HS-27A (cell line): ENCODE measurements at places on chromosomes 6 and 20.

GRCh38 chr20:23536328-23536974 lies 31.8 kb downstream of the CST9L start:
- DNase-seq: no peak

GRCh38 chr6:105321728-105322127 lies 81.2 kb downstream of the PREP start:
- no peak for DNase-seq

DNA sequence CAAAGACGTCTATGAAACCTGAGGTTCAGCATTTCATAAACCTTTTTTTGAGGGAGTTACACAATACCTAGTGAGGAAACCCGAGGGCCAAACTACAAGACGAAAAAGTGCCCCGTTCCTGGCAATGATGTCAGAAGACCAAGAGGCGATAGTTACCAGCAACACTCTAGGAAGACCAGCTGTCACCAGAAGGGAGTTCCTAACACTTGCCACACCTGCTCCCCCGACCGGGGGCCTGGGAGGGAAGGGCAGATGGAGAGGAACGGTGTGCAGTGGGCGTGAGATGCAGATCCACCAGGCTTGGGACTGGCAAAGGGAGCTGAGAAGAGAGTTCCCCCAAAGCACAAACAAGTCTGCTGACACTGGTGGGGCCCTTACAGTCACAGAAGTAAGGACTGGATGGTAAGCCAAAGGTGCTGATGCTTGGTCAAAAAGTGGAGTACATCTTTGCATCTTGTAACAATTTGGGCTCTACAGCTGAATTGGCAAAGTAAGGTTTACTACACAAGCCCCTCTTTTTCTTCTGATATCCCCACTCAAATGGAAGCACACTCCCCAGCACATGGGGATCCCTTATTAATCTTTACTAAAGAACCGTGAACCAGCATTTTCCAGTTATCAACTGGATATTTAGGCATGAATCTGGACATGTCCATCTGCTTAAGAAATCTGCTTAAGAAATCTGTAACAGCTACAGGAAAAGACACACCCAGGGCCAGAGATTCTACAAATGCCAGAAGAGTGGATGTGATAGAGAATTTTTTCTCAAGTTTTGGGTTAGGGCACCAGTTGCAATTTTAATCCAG lies 38.5 kb downstream of the PANK2 start:
- DNase-seq: no peak

DNA sequence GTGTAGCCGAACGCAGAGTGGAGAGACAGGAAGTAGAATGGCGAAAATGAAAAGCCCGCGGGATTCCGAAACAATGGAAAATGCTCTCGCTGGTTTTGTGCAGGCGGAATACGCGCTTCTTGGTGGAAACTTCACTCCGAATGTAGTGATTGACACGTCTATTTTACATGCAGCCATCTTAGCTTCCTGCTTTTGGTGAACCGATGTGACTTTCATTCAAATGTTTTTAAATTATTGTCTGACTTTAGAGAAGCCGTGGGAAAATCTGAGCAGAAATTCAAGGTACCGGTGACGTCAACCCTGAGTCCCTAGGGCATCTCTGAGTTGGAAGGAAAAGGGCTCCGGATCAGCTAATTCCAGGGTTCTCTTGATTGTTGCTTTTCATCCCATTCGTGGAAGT lies 11.4 kb downstream of the GPX5 start:
- no peak for DNase-seq

GRCh38 chr6:163019926-163020325 lies 292.2 kb downstream of the PACRG start:
- DNase-seq: no peak

GRCh38 chr6:18985996-18986395 lies 598.8 kb downstream of the RNF144B start:
- DNase-seq: no peak

GRCh38 chr6:160273196-160273595 lies 14.6 kb upstream of the SLC22A2 start:
- DNase-seq: no peak

DNA sequence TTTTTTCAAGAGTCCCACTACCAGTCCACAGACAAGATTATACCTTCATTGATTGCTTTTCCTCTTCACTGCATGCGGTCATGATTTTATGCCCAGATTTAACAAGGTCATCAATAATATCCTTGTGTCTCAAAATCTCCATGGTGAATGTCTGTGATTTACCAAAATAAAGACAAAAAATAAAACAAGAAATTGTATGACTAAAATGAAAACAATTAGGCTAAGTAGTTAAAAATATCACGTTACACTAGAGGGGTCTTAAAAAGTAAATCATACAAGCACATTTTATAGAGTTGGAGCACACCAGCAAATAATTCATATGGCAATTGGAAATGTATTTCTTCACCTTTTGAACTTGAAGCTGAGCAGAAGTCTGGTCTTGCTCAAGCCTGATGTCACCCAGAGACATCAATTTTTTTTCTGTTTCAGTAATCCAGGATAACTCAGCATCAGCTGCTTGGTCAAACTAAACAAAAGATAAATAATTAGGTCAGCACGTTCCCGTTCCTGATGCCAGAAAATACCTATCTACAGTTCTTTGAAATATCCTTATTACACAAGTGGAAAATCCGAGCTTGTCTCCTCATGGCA lies 125.4 kb downstream of the DST start:
- DNase-seq: no peak

GRCh38 chr20:36861875-36862801 lies 13.8 kb upstream of the TLDC2 start:
- peak; percentile 86 for DNase-seq

DNA sequence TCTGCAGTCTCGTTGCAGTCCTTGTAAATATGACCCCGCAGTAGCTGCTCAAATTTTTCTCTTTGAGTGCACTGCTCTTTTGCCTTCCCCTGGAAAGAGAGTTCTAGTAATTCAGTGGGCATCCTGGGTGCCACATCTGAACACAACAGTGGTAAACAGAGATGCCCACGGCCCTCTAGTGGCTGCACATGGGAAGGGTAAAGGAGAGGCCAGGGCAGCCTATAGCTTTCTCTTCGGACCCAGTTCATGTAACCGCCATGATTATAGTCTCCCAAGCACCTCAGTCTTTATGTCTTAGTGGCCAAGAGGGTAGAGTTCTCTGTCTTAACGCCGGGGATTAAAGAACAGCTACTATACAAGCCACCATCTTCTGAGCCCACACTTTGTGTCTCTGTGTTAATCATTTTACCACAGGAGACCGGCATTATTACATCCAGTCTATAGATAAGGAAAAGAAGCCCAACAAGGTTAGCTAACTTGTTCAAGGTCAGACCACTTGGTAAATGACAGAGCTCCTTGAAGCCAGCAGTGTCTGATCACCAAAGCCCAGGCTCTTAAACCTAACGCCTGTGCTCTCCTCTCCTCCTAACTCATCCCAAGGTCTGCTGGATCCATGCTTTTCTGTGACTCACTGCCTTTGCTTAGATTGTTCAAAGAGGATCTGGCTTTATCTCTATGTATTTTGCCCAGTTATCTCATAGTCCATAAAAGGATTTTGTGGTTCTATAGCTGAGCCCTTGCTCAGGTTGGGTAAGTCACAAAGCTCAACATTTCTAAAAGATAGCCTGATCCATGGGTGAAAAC lies 81.8 kb downstream of the ISM1 start:
- DNase-seq: peak; percentile 5

DNA sequence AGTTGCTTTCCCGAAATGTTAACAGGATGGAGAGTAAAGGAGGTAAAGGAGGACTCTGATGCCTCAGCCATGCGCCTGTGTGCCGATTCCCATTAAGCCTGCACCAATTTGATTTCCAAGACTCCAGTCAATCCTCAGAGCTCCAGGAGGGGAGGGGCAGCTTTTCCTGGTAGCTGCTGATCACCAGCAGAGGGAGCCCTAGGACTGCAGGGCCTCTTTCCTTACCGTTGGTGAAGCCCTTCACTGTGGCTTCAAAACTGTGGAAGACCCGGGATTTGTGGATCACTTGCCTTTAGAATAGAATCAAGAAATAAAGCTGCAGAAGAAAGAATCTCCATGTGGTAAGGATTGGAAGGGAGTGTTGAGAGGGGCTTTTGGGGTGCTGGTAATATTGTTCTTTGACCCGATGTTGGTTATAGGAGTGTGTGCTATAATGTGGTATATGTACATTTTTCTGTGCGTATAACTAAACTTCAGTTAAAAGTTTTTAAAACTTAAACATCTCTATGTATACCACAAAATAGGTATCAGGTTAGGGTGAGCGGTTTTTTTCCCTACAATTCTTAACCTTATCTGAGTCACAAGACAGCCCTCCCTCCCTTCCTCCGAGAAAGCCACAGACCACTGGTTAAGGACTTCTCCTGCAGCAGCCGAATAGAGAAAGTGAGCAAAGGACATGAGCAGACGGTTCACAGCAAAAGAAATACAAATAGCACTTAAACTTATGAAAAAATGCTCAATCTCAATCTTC lies 6.9 kb upstream of the OSER1 start:
- DNase-seq: no peak

DNA sequence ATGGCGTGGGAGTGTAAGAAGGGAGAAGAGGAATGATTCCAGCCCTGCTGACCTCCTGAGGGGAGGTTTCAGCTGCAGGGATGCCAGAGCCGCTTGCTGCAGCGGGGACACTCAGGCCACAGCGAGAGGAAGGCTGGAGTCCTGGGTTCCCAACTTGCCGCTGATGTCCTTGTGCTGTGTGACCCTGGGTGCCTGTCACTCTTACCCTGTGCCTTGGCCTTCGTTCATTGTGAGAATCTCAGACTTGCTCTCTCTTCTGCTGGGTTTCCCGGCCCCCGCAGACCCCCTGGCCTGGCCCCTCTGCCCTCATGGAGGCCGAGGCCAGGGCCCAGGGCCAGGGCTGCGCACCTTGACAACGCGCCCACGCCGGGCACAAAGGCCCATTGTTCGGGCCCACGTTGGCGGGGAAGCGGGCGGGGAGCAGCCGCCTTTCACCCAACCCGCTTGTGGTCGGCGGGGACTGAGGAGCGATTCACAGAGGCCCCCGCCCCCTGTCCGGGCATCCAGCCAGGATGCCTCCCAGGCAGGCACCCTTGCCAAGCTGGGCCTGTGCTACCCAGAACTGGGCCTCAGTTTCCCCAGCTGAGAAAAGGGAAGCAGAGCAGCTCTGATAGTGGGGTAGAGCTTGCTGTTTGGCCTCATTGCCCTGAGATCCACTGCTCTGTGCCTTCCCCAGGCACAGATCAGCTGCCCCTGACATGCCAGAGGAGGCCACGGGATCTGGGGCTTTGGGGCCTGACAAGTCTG lies 52.4 kb downstream of the CEBPB start:
- DNase-seq: no peak

GRCh38 chr6:17562636-17563035 lies 37.5 kb upstream of the FAM8A1 start:
- DNase-seq: no peak

GRCh38 chr20:42319252-42320013 lies 701.3 kb upstream of the CHD6 start:
- no peak for DNase-seq

GRCh38 chr6:108592371-108593337 lies 31.9 kb downstream of the FOXO3 start:
- peak; percentile 35 for DNase-seq

- no peak for DNase-seq
Observed at GRCh38 chr6:106508834-106509233, 120.5 kb downstream of the RTN4IP1 start.

DNA sequence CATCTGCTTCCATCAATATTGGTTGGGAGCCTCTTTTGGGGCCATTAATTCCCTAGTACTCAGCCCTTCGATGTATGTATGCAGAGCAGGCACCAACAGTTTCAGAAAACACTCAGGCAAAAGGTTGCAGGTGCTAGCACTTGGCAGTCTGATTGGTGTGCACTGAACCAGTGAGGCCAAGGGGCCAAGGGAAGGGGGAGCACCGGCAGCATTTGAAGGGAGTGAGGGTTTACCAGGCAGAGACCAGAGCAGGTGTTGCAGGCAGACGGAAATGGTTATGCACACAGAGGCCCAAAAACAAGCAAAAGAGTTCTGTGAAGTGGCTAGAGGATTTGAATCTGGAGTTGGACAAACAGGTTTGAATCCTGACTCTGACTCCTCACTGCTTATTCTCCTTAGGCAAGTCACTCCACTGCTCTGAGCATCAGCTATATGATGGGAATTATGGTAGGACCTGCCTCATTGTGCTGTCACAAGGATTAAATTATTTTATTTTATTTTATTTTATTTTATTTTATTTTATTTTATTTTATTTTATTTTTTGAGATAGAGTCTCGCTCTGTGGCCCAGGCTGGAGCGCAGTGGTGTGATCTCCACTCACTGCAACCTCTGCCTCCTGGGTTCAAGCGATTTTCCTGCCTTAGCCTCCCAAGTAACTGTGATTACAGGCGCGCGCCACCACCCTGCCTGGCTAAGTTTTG lies 58.1 kb upstream of the SHLD1 start:
- no peak for DNase-seq

DNA sequence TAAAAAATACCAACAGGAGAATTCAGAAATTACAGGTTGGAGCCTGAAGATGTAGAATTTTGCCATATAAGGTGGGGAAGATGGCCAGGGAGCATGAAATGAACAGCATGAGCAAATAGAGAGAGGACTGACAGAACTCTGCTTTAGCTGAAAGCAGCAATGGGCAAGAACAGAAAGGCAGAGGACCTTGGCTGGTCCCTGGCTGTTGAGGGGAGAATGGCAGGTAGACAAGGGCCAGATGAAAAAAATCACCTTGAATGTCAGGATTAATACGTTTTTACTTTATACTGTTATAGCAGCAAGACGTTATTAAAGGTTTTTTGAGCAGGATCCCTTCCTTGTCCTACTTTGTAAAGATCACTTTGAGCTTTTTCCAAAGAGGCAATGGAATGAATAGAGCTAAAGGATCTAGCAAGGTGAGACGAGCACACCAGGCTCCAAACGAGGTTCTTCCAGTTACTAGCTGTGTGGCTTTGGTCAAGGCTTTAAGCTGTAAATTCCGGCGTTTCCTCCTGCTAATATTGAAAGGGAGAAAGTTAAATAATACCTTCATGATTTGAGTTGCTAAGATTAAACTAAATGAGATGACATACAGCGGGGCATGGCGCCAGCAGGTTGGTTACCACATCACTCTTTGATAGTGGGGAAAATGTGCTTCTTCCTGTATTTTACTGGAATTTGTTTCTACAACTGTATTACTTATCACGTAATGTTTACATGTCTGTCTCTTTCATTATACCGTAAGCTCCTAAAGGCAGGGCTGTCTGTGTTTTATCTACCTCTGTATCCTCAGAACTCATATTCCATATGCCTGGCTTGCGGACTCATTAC lies 776 bp downstream of the PPIL1 start:
- DNase-seq: no peak

DNA sequence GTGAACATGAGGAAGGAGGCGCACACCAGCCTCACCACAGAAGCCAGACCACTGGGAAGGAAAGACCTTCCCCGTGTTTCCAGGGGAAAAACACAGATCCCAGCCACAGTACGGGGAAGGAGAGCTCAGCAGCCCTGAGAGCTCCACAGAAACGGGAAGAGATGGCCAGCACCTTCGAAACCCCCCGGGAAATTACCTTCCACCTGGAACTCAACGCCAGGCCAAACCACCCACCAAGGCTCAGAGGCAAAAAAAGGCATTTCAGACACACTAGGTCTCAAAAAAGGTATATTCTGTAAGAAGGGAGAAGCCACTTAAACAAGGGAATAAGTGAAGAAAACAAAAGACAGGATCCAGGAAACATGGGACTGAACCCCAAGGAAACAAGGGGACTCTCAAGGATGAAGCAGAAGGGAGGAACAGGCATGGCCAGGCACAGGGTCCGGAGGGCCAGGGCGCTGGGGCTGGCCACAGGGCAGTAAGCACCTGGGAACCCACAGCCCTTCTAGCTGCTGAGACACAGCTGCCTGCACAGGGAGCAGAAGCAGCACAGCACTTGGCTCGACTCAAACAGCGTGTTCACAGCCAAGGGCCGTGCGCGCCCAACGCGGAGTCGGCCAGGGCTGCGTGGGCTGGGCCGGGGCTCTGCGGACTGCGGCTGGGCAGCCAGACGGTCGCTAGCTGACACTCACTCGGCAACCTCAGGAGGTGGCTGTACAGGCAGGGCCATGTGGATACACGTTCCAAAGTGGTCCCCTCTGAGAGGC lies 44.6 kb downstream of the TAF4 start:
- DNase-seq: no peak
